ENCODE measurements at places on chromosomes 12 and 14.

DNA sequence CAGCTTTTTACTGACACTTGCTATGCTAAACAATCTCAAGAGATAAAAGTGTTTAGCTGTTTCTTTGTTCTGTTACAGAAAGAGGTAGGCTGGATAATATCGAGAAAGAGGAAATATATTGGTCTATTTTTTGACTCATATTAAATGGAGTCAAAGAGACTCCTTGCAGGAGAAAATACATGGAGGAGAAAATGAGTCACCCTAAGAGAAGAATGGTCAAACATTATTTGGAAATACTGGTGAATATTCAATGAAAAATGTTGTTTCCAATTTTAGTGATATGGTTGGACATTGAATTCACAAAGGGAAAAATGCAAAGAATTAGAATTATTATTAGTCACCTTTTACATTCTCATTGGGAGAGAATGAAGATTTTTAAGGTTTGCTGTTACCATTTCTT is 3.2 kb downstream of the KCNJ8 start:
- no peak for DNase-seq

DNA sequence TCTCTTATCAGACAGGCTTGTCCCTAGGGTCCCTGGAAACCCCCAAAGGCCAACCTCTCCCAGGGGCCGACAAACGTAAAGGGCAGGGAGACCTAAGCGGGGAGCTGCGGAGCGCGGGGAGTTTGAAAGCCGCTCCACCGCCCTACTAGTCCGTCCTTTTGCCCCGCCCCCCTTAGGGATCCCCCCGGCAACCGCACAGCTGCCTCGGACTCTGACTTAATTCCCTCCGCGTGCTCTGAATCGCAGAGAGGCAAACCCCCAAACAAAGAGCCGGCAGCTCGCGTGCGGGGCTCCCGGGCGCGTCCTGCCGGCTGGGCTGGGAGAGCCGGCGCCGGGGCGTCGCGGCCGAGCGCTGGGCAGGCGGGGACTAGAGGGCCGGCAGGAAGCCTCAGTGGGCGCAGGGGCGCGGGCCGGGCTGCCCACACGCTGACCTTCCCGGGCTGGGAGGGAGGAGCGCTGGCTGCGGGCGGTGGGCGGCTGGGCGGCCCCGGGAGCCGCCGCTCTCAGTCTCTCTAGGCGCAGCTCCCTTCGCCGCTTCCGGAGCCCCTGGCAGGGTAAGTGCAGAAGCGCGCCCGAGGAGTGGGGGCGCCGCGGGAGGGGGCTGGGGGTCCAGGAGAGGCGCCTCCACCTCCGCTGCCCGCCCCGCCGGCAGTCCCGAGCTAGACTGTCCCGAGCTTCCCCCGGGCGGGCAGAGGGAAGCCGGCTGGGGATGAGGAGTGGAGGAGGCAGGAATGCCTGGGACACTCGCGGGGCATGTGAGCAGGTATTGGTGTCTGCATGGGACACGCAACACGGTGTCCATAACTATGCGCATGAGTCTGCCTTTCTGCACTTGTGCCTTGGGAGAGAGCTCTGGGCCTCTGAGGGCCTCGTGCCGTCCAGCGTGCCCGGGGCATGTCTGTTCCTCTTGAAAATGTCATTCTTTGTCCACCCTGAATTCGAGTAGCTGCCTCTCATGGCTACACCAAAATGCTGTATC is at the start of gene TSPAN11:
TSS of gene TSPAN11 (plus strand) at position 506 of the 979 bp plus-strand sequence. CDS start 27,244 bp downstream, outside the sequence.
- peak; percentile 61 for DNase-seq

- no peak for DNase-seq
Measured at GRCh38 chr12:6790496-6791150, 1.3 kb downstream of the CD4 start.

DNA sequence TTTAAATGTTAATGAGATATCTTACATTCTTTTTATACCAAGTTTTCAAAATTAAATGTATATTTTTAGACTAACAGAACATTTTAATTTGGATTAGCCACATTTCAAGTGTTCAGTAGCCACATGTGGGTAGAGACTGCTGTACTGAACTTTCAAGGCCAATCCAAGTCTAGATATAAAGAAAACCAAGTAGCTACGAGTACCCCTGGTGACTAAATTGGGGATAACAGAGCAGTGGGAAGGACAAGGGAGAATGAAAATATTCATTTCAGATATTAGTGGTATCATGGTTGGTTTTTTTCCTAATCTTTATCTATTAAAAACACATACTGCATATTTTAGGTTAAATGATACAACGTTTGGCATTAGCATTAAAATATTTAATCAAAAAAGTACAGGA is 69.4 kb upstream of the RHOJ start:
- no peak for DNase-seq

- no peak for DNase-seq
Measured at GRCh38 chr12:117580718-117581062, 219.3 kb upstream of the NOS1 start.

- no peak for DNase-seq
Measured at GRCh38 chr12:466762-467161, 7.0 kb downstream of the B4GALNT3 start.

DNA sequence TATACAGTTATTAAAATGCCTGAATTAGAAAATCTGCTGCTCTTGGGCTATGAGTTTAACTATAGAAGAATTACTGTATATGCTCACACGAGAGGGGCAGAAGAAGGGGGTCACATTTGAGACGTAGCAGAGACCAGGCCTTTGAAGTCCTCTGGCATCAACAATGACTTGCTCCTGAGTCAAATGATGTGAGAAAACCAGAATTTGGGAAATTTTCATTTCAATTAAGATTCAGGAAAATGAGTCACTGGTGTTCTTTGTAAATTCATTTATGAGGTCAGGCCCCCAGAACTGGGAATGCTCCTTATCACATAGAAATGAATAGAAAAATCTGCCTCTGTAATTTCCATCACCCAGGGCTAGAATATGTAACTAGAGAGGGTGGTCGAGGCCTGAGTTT is 92.9 kb downstream of the APAF1 start:
- no peak for DNase-seq
